ENCODE measurements at places on chromosomes 4 and X. TPM values are rescaled to one million over a fixed set of nuclear protein-coding genes. Genes with fewer than 3 reads are reported as not detected.
A peak's percentile ranks its signal among the peaks of the same experiment; 100 is the strongest.

DNA sequence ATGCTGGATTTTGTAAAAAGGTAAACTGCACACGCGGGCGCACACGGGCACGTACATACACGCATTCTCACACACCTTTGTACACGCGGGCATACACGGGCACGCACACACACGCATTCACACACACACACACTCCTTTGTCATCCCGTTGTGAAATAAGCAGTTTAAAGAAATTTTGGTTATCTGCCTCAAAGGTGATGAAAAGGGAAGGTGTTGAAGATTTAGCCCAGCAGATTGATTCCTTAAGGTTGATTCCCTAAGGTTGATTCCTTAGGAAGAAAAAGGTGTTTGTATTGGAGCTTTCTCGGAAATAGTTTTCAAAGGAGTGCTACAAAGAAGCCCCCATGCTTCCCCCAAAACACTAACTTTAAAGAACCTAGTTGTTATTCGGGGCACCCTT lies 693 bp downstream of the ATP10D start:
- peak overlapping the region; percentile 90 for H3K27ac ChIP-seq
- no peaks in the 10 kb centered on the region for H3K27me3 ChIP-seq
- no peak for DNase-seq
- peak overlapping the region; percentile 67 for H3K4me3 ChIP-seq
- no peaks in the 10 kb centered on the region for H3K36me3 ChIP-seq

- H3K4me3 ChIP-seq = no peak overlapping the region
- peaks cover 17% of the 10 kb centered on the region for H3K4me1 ChIP-seq
- no peaks in the 10 kb centered on the region for H3K36me3 ChIP-seq
- DNase-seq = no peak
Observed at GRCh38 chr4:88286897-88287296, 2.5 kb upstream of the PPM1K start.

DNA sequence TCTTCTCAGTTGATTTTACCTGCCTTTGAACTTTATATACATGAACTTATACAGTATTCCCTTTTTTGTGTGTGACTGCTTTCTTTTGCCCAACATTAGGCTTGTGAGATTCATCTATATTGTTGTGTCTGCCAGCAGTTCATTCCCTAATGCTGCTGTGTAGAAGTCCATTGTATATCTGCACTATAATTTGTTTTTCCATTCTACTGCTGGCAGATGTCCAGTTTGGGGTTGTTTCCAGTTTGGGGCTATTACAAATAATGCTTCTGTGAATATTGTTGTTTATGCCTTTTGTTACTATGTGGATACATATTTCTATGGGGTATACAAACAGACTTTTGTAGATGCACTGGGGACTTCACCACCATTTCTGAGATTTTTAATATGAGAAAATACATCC lies 268.4 kb downstream of the DCTD start:
- no peak overlapping the region for H3K4me3 ChIP-seq
- DNase-seq = no peak
- H3K4me1 ChIP-seq = no peaks in the 10 kb centered on the region
- H3K27me3 ChIP-seq = no peaks in the 10 kb centered on the region

The VSIG4 gene
- total RNA-seq = 237 TPM

DNA sequence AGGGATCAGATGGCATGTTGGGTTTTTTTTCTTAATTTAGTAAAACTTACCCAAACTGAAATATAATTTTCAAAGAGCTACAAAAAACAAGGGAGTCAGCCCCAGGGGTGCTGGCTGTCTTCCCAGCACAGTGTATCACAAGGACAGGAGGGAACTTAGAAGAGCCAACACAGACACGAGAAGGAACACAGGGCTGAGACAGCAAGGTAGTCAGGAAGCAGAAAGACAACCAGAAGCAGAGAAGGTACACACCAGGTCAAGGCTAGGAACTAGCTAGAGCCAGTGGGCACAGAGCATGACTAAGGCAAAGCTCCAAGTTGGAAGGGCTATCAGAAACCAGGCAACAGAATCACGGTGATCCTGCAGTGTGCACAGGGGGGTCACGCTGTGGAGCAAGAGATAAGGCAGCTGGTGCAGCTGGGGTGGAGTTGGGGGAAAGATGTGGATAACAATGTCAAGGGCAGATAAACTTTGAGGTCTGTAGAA lies 168.7 kb downstream of the NR3C2 start:
- no peak overlapping the region for H3K27ac ChIP-seq
- no peak overlapping the region for H3K4me3 ChIP-seq
- no peak for DNase-seq
- H3K4me1 ChIP-seq = peaks cover 3% of the 10 kb centered on the region
- H3K27me3 ChIP-seq = no peaks in the 10 kb centered on the region

- H3K36me3 ChIP-seq = no peaks in the 10 kb centered on the region
- DNase-seq = no peak
- no peak overlapping the region for H3K4me3 ChIP-seq
Observed at GRCh38 chr4:81754169-81754568, 282.5 kb upstream of the RASGEF1B start.
